ENCODE measurements at places on chromosomes 6 and 20.

DNA sequence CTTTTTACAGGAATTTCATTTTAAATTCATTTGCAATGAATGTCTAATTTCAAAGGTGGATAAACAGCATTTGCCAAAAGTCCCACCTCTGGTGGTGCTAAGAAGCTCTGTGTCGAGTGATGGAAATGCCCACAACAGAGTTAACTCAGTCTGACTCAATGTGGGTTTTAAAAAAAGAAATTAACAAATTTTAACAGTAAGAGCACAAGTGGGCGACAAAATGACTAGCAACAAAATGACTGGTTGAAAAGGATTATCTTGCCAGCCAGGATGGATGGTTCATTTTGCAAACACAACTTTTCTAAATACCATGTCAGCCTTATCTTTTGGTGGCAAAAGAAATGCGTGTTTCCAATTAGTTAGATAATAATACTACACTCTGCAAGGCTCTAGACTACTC is 14.3 kb upstream of the TAGAP start:
- DNase-seq, result no peak

- DNase-seq, result no peak
Observed at GRCh38 chr20:3847429-3847940, 851 bp downstream of the MAVS start.

- no peak for DNase-seq
Observed at GRCh38 chr6:37097335-37097734, 72.6 kb upstream of the PIM1 start.

- no peak for DNase-seq
Observed at GRCh38 chr6:149122850-149123821, 194.4 kb upstream of the TAB2 start.

- DNase-seq, result no peak
Observed at GRCh38 chr6:131937703-131938631, 13.2 kb downstream of the CCN2 start.

DNA sequence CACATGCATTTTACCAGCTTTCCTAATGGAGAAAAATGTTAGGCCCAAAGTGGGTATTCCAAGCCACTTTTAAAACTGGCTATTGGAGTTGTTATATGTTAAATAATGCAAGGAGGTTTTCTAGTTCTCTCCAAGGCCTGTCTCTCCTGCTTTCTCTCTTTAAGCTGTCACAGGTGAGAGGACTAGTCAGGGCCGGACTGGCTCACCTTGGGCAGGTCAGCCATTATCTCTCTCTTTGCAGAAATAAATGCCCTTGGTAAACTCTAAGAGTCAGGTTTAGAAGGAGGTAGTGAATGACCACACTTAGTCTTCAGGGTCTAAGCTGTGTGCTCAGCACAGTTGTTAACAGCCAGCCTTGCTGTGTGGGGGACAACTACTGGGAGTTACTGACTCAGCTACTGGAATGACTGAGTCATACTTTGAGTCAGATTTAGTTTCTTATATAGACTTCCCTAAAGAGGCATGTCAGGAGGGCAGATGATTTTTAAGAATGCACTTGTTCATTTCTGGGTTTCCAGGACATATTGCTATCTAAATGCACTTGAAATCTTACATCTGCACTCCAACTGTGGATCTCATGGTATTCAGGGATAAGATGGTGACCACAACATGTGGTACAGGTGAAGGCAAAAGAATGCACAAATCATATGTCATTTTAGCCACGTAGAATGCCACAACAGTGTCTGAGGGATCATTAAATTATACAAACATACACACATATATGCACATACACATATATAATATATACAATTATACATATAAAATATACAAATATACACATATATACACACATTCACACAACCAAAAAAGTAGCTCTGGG is 719.4 kb downstream of the EPM2A start:
- no peak for DNase-seq

GRCh38 chr6:96509281-96509680 is 12.3 kb upstream of the UFL1 start:
- no peak for DNase-seq

GRCh38 chr20:17969278-17969883 is 563 bp downstream of the MGME1 start:
- DNase-seq, result no peak
